ENCODE measurements at places on chromosomes 12 and 14. TPM values are rescaled to one million over a fixed set of nuclear protein-coding genes. Genes with fewer than 3 reads are reported as not detected.

Gene EID3
- 2.2 TPM for total RNA-seq

Gene GALNT8
- total RNA-seq = 31.6 TPM

Gene IKZF4
- 3.0 TPM for total RNA-seq

Gene PTHLH
- total RNA-seq = 4.7 TPM

Gene BAZ1A
- 27.2 TPM for total RNA-seq

Gene CLEC2A
- not detected for total RNA-seq

Gene KCNC2
- not detected for total RNA-seq

Gene SIX6
- total RNA-seq = not detected

Gene DDX24
- total RNA-seq = 89.6 TPM

Gene ETFBKMT
- 3.6 TPM for total RNA-seq

Gene CLECL1
- total RNA-seq = not detected

Gene CLEC9A
- total RNA-seq = not detected

Gene KRT2
- total RNA-seq = not detected

Gene SERPINA4
- total RNA-seq = not detected

Gene ACVRL1
- 395 TPM for total RNA-seq

Gene TGM1
- total RNA-seq = 1.7 TPM

Gene NIN
- 50.0 TPM for total RNA-seq

GRCh38 chr12:26833743-26834490 is 923 bp upstream of the ITPR2 start:
- H3K4me3 ChIP-seq = peak overlapping the region; percentile 91
- H3K4me1 ChIP-seq = peaks cover 16% of the 10 kb centered on the region
- DNase-seq = no peak
- H3K36me3 ChIP-seq = peaks cover 3% of the 10 kb centered on the region
- peak overlapping the region; percentile 17 for H3K27ac ChIP-seq
- peaks cover 13% of the 10 kb centered on the region for H3K27me3 ChIP-seq

GRCh38 chr12:128976120-128976738 is 123.0 kb downstream of the GLT1D1 start:
- H3K36me3 ChIP-seq = peaks cover 7% of the 10 kb centered on the region
- no peak overlapping the region for H3K27ac ChIP-seq
- H3K4me1 ChIP-seq = no peaks in the 10 kb centered on the region
- H3K4me3 ChIP-seq = no peak overlapping the region
- H3K27me3 ChIP-seq = peaks cover 5% of the 10 kb centered on the region
- DNase-seq = no peak

- no peaks in the 10 kb centered on the region for H3K36me3 ChIP-seq
- H3K4me3 ChIP-seq = peak within 1 kb of the TSS; percentile 72
- peaks cover 14% of the 10 kb centered on the region for H3K27me3 ChIP-seq
Measured at GRCh38 chr14:69879175-69880043, at the start of gene SMOC1. Gene SMOC1 (plus strand): TSS chr14:69879416. CDS start chr14:69879679, 263 bp downstream.

GRCh38 chr12:14340371-14340770 is 25.1 kb upstream of the ATF7IP start:
- no peak overlapping the region for H3K27ac ChIP-seq
- peaks cover 1% of the 10 kb centered on the region for H3K27me3 ChIP-seq
- no peak overlapping the region for H3K4me3 ChIP-seq
- H3K4me1 ChIP-seq = no peaks in the 10 kb centered on the region

- no peaks in the 10 kb centered on the region for H3K4me1 ChIP-seq
- H3K27me3 ChIP-seq = no peaks in the 10 kb centered on the region
- H3K4me3 ChIP-seq = no peak overlapping the region
Measured at GRCh38 chr14:26896447-26896846, 298.6 kb upstream of the NOVA1 start.

GRCh38 chr14:26873362-26873960 is 275.6 kb upstream of the NOVA1 start:
- H3K27ac ChIP-seq = no peak overlapping the region
- H3K4me1 ChIP-seq = peaks cover 13% of the 10 kb centered on the region
- no peaks in the 10 kb centered on the region for H3K36me3 ChIP-seq
- H3K27me3 ChIP-seq = no peaks in the 10 kb centered on the region
- DNase-seq = no peak

- no peak overlapping the region for H3K4me3 ChIP-seq
- no peaks in the 10 kb centered on the region for H3K36me3 ChIP-seq
- DNase-seq = no peak
- peaks cover 8% of the 10 kb centered on the region for H3K4me1 ChIP-seq
Measured at GRCh38 chr12:76690921-76691700, 72.8 kb upstream of the ZDHHC17 start.

GRCh38 chr12:10226086-10226485 is 13.4 kb downstream of the GABARAPL1 start:
- peaks cover 44% of the 10 kb centered on the region for H3K36me3 ChIP-seq
- H3K4me1 ChIP-seq = peaks cover 5% of the 10 kb centered on the region
- H3K4me3 ChIP-seq = peak overlapping the region; percentile 44

- H3K4me1 ChIP-seq = peaks cover 5% of the 10 kb centered on the region
- H3K36me3 ChIP-seq = no peaks in the 10 kb centered on the region
- no peaks in the 10 kb centered on the region for H3K27me3 ChIP-seq
- no peak for DNase-seq
- no peak overlapping the region for H3K4me3 ChIP-seq
Measured at GRCh38 chr12:23921099-23921856, 28.2 kb downstream of the SOX5 start.

- H3K4me3 ChIP-seq = no peak overlapping the region
- peak overlapping the region; percentile 33 for H3K27ac ChIP-seq
- H3K27me3 ChIP-seq = peaks cover 3% of the 10 kb centered on the region
- H3K36me3 ChIP-seq = no peaks in the 10 kb centered on the region
- H3K4me1 ChIP-seq = peaks cover 15% of the 10 kb centered on the region
Measured at GRCh38 chr14:100644383-100644782, 57.2 kb upstream of the BEGAIN start.

DNA sequence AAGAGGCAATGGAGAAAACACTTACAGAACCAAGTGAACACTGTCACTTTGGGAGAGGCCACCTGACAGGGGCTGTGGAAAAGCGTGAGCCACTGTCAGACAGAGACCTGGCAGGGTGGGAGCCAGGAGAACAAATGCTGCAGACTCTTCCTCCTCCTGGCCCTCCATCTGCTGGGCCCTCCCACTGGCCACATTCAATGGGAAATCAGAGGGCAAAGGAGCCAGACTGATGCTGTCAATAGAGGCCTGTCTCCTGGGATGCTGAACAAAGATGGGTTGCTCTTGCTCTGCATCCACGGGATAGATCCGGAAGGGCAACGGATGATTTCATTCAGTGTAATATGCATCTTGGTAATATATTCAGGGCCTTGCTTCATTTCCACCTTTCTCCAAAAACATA is 44.9 kb upstream of the BCAT1 start:
- peaks cover 1% of the 10 kb centered on the region for H3K27me3 ChIP-seq
- H3K4me3 ChIP-seq = no peak overlapping the region
- H3K27ac ChIP-seq = no peak overlapping the region
- H3K36me3 ChIP-seq = no peaks in the 10 kb centered on the region
- H3K4me1 ChIP-seq = no peaks in the 10 kb centered on the region

- H3K27me3 ChIP-seq = peaks cover 1% of the 10 kb centered on the region
- no peak overlapping the region for H3K27ac ChIP-seq
- DNase-seq = no peak
- no peak overlapping the region for H3K4me3 ChIP-seq
- H3K4me1 ChIP-seq = no peaks in the 10 kb centered on the region
- no peaks in the 10 kb centered on the region for H3K36me3 ChIP-seq
Measured at GRCh38 chr14:75370416-75371205, 57.2 kb upstream of the JDP2 start.

GRCh38 chr14:29016050-29016900 is 249.7 kb downstream of the FOXG1 start:
- peak; percentile 68 for DNase-seq
- H3K4me3 ChIP-seq = no peak overlapping the region
- H3K36me3 ChIP-seq = no peaks in the 10 kb centered on the region
- no peak overlapping the region for H3K27ac ChIP-seq

- DNase-seq = no peak
- no peak overlapping the region for H3K27ac ChIP-seq
- H3K36me3 ChIP-seq = no peaks in the 10 kb centered on the region
- H3K27me3 ChIP-seq = no peaks in the 10 kb centered on the region
Measured at GRCh38 chr14:62079038-62079437, 316.8 kb downstream of the SNAPC1 start.

DNA sequence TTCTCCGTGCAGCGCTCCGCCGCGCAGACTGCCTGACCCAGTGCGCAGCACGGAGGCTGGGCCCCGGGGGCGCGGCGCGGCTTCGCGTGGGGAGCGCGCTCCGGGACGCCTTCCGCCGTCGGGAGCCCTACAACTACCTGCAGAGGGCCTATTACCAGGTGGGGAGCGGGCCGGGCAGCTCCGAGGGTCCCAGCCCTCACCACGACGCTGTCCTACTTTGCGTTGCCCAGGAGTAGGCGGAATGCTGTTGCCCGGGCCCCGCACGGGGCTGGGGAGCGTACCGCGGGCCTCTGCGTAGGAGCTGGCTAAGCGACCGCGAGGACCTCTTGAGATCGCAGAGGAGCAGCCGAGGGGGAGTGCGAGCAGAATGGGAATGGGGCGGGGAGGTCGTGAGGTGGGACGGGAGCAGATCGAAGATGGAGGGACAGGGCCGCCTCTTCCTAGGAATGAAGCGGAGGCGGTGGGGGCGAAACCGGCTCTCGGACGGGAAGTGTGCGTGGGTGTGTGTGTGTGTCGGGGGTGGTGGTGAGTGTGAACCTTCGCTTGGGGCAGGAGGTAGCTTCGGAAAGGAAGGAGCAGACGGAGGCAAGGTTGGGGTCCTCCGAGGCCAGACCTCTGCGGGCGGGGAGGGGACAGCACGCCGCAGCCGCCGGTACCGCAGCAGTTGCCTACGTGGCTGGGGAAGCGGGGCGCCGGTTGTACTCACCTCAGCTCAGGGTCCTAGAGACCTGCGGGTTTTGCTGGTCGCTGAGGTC is 751 bp downstream of the P3H3 start:
- peaks cover 29% of the 10 kb centered on the region for H3K4me1 ChIP-seq
- peak; percentile 52 for DNase-seq
- H3K4me3 ChIP-seq = peak overlapping the region; percentile 99
- H3K36me3 ChIP-seq = peaks cover 22% of the 10 kb centered on the region
- peak overlapping the region; percentile 82 for H3K27ac ChIP-seq
- H3K27me3 ChIP-seq = peaks cover 25% of the 10 kb centered on the region

- DNase-seq = no peak
- no peak overlapping the region for H3K4me3 ChIP-seq
- H3K36me3 ChIP-seq = peaks cover 7% of the 10 kb centered on the region
- H3K27me3 ChIP-seq = peaks cover 24% of the 10 kb centered on the region
- H3K27ac ChIP-seq = no peak overlapping the region
Measured at GRCh38 chr12:205026-205425, 8.9 kb downstream of the SLC6A12 start.

GRCh38 chr12:40393026-40393425 is 168.2 kb downstream of the LRRK2 start:
- no peaks in the 10 kb centered on the region for H3K4me1 ChIP-seq
- H3K27ac ChIP-seq = no peak overlapping the region
- peaks cover 2% of the 10 kb centered on the region for H3K27me3 ChIP-seq
- DNase-seq = no peak
- H3K36me3 ChIP-seq = no peaks in the 10 kb centered on the region
- no peak overlapping the region for H3K4me3 ChIP-seq

DNA sequence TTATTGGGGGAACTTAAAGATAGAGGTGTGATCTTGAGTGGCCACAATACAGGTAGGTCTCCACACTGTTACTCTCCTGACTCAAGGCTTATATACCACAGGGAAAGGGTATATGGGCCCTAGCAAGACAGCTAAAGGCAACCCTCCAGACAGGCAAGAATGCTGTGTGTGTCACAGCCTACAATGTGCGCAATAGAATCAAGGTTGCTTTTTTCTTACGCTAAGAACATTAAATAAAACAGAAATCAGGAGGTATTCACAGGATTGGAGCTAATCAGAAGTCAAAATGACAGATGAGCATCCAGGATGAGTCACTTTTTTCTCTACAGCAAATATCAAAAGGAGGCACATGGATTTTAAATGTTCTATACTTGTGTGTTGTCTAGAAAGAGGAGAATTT is 1797.9 kb upstream of the SEL1L start:
- H3K36me3 ChIP-seq = no peaks in the 10 kb centered on the region
- no peak overlapping the region for H3K27ac ChIP-seq
- H3K27me3 ChIP-seq = no peaks in the 10 kb centered on the region
- DNase-seq = no peak
- no peak overlapping the region for H3K4me3 ChIP-seq
- peaks cover 15% of the 10 kb centered on the region for H3K4me1 ChIP-seq

DNA sequence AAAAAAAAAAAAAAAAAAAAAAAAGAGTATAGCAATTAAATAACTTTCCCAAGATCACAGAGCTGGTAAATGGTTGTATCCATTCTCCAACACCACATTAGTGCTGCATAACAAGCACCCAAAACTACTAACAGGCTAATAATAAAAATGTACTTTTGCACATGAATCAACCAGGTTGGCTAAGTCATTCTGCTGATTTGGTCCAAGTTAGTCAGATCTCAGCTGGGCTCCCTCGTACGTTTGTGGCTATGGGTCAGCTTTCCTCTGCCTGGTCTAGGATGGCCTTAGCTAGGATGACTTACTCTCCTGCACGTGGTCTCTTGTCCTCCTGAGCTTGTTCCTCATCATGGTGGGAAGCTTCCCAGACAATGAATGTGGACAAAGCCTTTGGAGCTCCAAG is 7.9 kb upstream of the PLEKHG6 start:
- peaks cover 5% of the 10 kb centered on the region for H3K4me1 ChIP-seq
- no peak for DNase-seq
- peaks cover 14% of the 10 kb centered on the region for H3K27me3 ChIP-seq

DNA sequence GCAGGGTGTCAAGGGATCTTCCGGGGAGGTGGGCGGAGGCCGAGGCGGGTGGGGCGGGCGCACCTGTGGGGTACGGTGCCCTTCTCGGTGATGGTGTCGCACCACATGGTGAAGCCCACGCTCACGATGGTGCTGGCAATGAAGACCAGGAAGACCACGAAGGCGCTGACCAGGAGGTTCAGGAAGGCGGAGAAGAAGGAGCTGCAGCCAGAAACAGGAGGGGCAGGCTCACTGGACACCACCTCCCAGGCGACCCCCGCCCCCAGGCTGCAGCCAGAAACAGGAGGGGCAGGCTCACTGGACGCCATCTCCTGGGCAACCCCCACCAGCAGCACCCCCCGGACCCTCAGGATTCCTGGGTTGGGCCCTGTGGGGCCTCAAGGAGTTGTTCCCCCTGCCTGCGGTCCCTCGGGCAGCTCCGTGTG is 7.6 kb downstream of the TMEM179 start:
- no peak for DNase-seq
- no peaks in the 10 kb centered on the region for H3K36me3 ChIP-seq
- H3K4me1 ChIP-seq = no peaks in the 10 kb centered on the region

DNA sequence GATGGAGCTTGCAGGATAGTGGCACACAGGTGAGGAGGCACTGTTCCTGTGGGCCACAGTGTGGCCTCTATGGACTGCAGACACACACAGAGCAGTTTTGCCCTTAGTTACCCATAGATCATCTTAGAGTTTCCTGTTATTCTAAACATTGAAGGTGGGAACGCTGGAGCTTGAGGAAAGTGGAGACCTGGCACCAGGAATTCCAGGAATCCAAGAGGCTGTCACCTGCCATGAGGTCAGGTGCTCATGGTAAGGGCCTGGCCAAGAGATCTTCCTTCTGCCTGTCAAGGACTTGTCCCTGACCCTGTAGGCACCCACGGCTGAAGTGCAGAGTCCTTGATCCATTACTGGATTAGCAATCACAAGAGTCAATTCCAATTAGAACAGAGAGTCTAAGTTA is 65.2 kb upstream of the ACTN1 start:
- peaks cover 9% of the 10 kb centered on the region for H3K4me1 ChIP-seq
- DNase-seq = no peak
- no peaks in the 10 kb centered on the region for H3K36me3 ChIP-seq

- H3K27me3 ChIP-seq = peaks cover 5% of the 10 kb centered on the region
- H3K4me3 ChIP-seq = no peak overlapping the region
- DNase-seq = no peak
Measured at GRCh38 chr12:52284562-52285171, 6.7 kb downstream of the KRT81 start.

- DNase-seq = no peak
- H3K4me3 ChIP-seq = no peak overlapping the region
- H3K27ac ChIP-seq = no peak overlapping the region
- H3K36me3 ChIP-seq = peaks cover 4% of the 10 kb centered on the region
Measured at GRCh38 chr12:19285793-19286448, 153.4 kb upstream of the AEBP2 start.

Measured in endothelial cell (in vitro differentiated cells).